ENCODE measurements at places on chromosomes 12 and 14. TPM values are rescaled to one million over a fixed set of nuclear protein-coding genes. Genes with fewer than 3 reads are reported as not detected.
A peak's percentile ranks its signal among the peaks of the same experiment; 100 is the strongest.

- H3K27me3 ChIP-seq = no peaks in the 10 kb centered on the region
- DNase-seq = no peak
- H3K36me3 ChIP-seq = peaks cover 51% of the 10 kb centered on the region
- H3K4me1 ChIP-seq = peaks cover 93% of the 10 kb centered on the region
Measured at GRCh38 chr12:6326316-6327228, 15.3 kb downstream of the TNFRSF1A start.

- no peak overlapping the region for H3K4me3 ChIP-seq
- H3K27me3 ChIP-seq = peaks cover 4% of the 10 kb centered on the region
- H3K36me3 ChIP-seq = no peaks in the 10 kb centered on the region
- H3K27ac ChIP-seq = no peak overlapping the region
- no peak for DNase-seq
Measured at GRCh38 chr12:9792961-9793617, 32.4 kb upstream of the CD69 start.

GRCh38 chr12:75662511-75663159, 151.2 kb upstream of the KRR1 start:
- no peak for DNase-seq
- no peak overlapping the region for H3K4me3 ChIP-seq
- H3K27ac ChIP-seq = no peak overlapping the region
- H3K27me3 ChIP-seq = no peaks in the 10 kb centered on the region
- no peaks in the 10 kb centered on the region for H3K36me3 ChIP-seq

DNA sequence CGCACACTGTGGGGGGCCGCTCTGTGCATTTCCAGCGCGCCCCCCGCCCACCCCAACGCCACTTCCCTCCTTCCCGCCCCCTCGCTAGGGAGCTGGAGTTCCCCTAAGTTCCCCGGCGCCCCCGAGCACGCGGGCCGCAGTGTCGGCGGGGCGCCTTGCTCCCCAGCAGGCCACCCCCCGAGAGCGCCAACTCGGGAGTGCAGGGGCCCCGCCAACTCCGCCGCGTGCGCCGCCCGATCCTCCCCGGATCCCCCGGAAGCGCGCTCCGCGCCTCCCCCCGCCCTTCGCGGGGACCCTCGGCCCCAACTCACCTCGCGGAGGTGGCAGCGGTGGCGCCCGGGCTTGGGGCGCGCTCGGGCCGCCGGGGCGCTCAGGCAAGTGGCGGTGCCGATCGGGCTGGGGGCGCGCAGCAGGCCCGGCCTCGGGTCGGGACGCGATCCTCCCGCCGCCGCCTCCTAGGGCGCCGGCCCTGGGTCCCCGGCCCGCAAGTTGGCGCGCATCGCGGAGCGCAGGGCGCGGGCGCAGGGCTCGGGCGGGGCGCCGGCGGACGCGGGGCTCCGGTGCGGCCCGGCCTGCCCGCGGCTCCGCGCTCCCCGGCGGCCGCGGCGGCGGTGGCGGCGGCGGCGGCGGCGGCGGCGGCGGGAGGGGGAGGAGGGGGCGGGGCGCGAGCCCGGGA, at the start of gene NCOR2:
TSS of gene NCOR2 (minus strand) at position 616 of the 676 bp plus-strand sequence. CDS start 72,361 bp downstream, outside the sequence.
- peak within 1 kb of the TSS; percentile 97 for H3K27ac ChIP-seq
- peak; percentile 21 for DNase-seq
- H3K27me3 ChIP-seq = no peaks in the 10 kb centered on the region
- H3K36me3 ChIP-seq = no peaks in the 10 kb centered on the region
- H3K4me3 ChIP-seq = peak within 1 kb of the TSS; percentile 100

- H3K27ac ChIP-seq = no peak overlapping the region
- no peak for DNase-seq
- H3K27me3 ChIP-seq = no peaks in the 10 kb centered on the region
- no peaks in the 10 kb centered on the region for H3K36me3 ChIP-seq
- no peak overlapping the region for H3K4me3 ChIP-seq
Measured at GRCh38 chr14:104195878-104196277, 57.5 kb downstream of the KIF26A start.

SLC25A47 gene
- total RNA-seq = not detected

- peaks cover 23% of the 10 kb centered on the region for H3K4me1 ChIP-seq
- H3K4me3 ChIP-seq = peak overlapping the region; percentile 86
- DNase-seq = no peak
- no peaks in the 10 kb centered on the region for H3K27me3 ChIP-seq
- H3K36me3 ChIP-seq = no peaks in the 10 kb centered on the region
- peak overlapping the region; percentile 100 for H3K27ac ChIP-seq
Measured at GRCh38 chr12:10214136-10214894, 1.6 kb downstream of the GABARAPL1 start.

RIMBP2 gene
- total RNA-seq = 0.18 TPM

DNA sequence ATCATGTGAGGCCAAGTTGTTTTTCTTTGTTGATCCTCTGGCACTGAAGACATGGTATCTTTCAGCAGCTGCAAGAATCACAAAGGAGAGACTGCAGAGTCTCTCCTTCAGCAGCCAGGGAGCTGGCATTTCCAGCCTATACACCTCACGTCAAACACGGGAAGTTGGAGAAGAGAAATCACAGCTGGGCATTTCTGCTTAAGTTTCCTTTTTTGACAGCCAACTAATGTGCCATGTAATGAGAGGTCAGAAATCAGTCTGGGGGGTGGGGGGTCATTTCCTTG, 28.3 kb downstream of the PHLDA1 start:
- H3K27me3 ChIP-seq = no peaks in the 10 kb centered on the region
- no peak for DNase-seq
- H3K36me3 ChIP-seq = no peaks in the 10 kb centered on the region
- H3K4me1 ChIP-seq = no peaks in the 10 kb centered on the region
- no peak overlapping the region for H3K27ac ChIP-seq
- H3K4me3 ChIP-seq = no peak overlapping the region

KCNJ8 gene
- total RNA-seq = 33.7 TPM

DNA sequence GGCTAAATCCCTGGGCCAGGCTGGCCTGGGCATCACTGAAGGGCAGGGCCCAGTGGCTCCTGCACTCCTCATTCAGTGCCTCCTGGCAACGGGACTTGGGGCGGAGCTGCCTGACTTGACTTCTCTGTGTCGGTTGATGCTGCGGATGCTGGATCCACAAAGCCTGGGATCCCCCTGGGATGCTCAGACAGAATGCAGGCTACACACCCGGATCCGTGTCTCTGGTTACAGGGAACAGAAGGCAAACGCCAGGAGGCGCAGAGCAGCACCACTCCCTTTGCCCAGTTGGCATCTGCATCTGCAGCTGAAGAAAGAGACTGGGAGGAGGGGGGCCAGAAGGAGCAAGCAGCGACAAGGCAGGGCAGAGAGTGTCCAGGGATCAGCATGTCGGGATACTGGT, 154.5 kb upstream of the FKBP4 start:
- H3K27ac ChIP-seq = peak overlapping the region; percentile 78
- no peak overlapping the region for H3K4me3 ChIP-seq
- DNase-seq = no peak
- H3K27me3 ChIP-seq = no peaks in the 10 kb centered on the region
- peaks cover 12% of the 10 kb centered on the region for H3K4me1 ChIP-seq

GPR137C gene
- 0.11 TPM for total RNA-seq

- no peak overlapping the region for H3K4me3 ChIP-seq
- peaks cover 3% of the 10 kb centered on the region for H3K27me3 ChIP-seq
- no peak for DNase-seq
- no peaks in the 10 kb centered on the region for H3K4me1 ChIP-seq
Measured at GRCh38 chr14:99947695-99948094, 117.5 kb upstream of the EVL start.

SIX1 gene
- 0.12 TPM for total RNA-seq

ACOT6 gene
- not detected for total RNA-seq

DNA sequence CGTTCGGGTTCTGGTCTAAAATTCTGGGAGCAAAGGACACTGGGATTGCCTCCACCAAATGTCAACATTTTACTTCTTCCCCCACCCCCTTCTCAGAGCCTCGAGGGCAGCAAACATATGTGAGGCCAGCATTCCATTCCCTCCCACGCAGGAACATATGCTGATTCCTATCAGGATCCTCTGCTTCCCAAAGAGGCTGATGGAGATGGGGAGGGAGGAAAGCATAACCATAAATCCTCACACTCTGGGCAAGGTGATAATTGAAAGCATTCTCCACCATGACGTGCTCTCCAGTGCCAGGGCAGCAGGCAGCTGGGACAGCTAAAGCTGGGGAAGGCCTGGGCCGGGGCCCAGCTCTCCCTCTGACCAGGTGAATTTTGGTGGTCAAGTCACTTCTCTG, 395.0 kb downstream of the ZFP36L1 start:
- H3K36me3 ChIP-seq = no peaks in the 10 kb centered on the region
- DNase-seq = no peak
- H3K4me1 ChIP-seq = peaks cover 74% of the 10 kb centered on the region
- H3K27ac ChIP-seq = peak overlapping the region; percentile 60
- no peaks in the 10 kb centered on the region for H3K27me3 ChIP-seq

- H3K36me3 ChIP-seq = no peaks in the 10 kb centered on the region
- no peak overlapping the region for H3K27ac ChIP-seq
- peaks cover 3% of the 10 kb centered on the region for H3K27me3 ChIP-seq
- no peak for DNase-seq
- H3K4me3 ChIP-seq = no peak overlapping the region
- H3K4me1 ChIP-seq = no peaks in the 10 kb centered on the region
Measured at GRCh38 chr14:93747560-93747959, 40.7 kb downstream of the PRIMA1 start.

- no peak overlapping the region for H3K27ac ChIP-seq
- no peaks in the 10 kb centered on the region for H3K36me3 ChIP-seq
- H3K4me1 ChIP-seq = no peaks in the 10 kb centered on the region
Measured at GRCh38 chr14:55772486-55772885, 192.5 kb downstream of the KTN1 start.
